Mesenchymal stem cell (in vitro differentiated cells and primary cell): ENCODE measurements at places on chromosomes 12 and 14.

DNA sequence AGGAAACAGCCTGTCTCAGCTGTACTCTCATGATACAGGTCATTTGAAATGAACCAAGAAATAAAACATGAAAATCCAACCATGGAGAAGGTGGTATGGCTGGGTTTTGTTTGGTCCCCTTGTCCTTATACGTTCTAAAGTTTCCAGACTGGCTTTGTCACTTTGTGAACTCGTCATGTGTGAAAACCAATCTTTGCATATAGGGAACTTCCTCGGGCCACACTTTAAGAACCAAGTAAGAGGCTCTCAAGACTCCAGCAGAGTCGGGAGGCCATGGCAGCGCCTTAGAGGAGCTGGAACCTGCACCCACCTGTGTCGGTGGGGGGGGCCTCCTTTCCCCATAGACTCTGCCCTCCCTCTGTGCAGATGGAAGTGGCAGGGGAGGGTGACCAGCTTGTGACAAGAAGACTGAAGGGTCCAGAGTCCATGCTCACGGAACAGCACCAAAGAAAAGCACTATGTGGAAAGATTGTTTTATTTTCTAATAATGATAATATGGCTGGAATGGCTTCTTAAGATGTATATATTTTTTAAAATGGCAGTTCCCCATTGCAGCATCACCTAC is 125.3 kb downstream of the ESRRB start:
- no peak for DNase-seq
- peaks cover 25% of the 10 kb centered on the region for H3K27me3 ChIP-seq
- peaks cover 2% of the 10 kb centered on the region for H3K4me1 ChIP-seq
- H3K36me3 ChIP-seq = no peaks in the 10 kb centered on the region
- no peak overlapping the region for H3K27ac ChIP-seq

- H3K4me1 ChIP-seq = peaks cover 2% of the 10 kb centered on the region
- no peak overlapping the region for H3K4me3 ChIP-seq
- H3K36me3 ChIP-seq = no peaks in the 10 kb centered on the region
- H3K27ac ChIP-seq = peak overlapping the region; percentile 38
- no peaks in the 10 kb centered on the region for H3K27me3 ChIP-seq
These were observed 38.3 kb upstream of the LDHB start for GRCh38 chr12:21695986-21696385.

GRCh38 chr12:92193063-92193462 is 47.4 kb upstream of the BTG1 start:
- peak; percentile 5 for DNase-seq
- H3K4me3 ChIP-seq = no peak overlapping the region
- H3K27ac ChIP-seq = no peak overlapping the region
- H3K36me3 ChIP-seq = no peaks in the 10 kb centered on the region
- H3K27me3 ChIP-seq = no peaks in the 10 kb centered on the region
- no peaks in the 10 kb centered on the region for H3K4me1 ChIP-seq

DNA sequence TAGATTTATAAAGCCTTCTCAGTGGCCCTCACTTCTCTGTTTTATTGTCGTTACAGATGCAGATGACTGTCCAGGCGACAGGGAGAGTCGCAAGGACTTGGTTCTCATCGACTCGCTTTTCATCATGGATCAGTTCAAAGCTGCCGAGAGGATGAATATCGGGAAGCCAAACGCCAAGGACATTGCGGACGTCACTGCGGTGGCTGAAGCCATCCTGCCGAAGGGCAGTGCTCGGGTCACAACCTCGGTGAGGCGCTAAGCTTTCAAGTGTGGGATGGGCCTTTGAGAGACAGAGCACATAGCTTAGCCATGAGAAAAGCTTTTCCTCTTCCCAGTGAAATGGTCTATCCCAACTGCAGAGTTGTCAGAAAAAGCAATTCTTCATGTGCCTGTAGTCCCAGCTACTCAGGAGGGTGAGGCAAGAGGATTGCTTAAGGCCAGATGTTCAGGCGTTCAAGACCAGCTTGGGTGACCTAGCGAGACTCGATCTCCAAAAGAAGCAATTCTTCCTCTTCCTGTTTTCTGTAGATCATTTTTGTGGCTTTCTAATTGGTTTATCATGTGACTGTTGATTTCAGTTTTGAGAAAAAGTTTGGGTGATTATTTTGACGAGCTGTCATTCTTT is 56.4 kb downstream of the EP400 start:
- no peak overlapping the region for H3K27ac ChIP-seq
- peaks cover 44% of the 10 kb centered on the region for H3K36me3 ChIP-seq
- peak; percentile 33 for DNase-seq
- H3K27me3 ChIP-seq = no peaks in the 10 kb centered on the region

DNA sequence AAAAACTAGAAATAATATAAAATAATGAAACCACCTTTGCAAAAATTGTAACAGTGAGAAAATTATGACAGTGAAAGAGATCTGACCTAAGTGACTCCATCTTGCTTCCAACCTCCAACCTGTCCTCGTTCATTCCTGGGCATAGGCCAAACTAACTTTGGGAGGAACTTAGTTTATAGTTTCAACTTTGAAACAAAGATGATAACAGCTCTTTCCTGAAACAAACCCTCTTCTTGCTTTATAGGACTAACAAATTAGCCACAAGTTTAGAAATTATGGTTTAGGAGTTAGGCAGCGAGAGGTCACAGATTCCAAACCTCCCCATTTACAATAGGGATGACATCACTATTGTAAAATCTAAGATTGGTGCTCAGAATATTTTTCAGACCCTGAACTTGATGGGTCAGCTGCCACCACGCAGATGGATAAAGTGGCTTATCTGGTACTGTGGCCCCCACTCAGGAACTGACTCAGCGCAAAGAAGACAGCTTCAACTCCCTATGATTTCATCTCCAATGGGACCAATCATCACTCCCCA is 32.8 kb upstream of the OR10AD1 start:
- no peaks in the 10 kb centered on the region for H3K36me3 ChIP-seq
- no peak overlapping the region for H3K4me3 ChIP-seq
- no peaks in the 10 kb centered on the region for H3K27me3 ChIP-seq
- no peak overlapping the region for H3K27ac ChIP-seq

DNA sequence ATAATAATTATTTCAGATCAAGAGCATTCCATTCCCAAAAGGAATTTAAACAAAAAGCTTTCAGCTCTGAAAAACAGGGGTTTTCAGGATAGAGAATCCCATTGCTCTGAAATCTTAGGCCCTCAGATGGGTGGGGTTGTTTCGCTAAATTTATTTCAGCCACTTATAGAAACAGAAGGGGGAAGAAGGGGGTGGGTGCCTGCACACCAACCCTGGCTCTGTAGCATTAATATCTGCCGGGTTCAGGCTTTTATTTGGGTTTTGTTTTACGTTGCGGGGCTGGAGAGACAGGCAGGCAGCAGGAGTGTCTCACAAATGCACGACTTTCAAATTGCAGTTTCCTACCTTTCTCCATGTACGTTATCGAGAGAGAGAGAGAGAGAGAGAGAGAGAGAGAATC is 12.5 kb upstream of the ZFP36L1 start:
- H3K27ac ChIP-seq = no peak overlapping the region
- no peak overlapping the region for H3K4me3 ChIP-seq
- peaks cover 16% of the 10 kb centered on the region for H3K4me1 ChIP-seq

DNA sequence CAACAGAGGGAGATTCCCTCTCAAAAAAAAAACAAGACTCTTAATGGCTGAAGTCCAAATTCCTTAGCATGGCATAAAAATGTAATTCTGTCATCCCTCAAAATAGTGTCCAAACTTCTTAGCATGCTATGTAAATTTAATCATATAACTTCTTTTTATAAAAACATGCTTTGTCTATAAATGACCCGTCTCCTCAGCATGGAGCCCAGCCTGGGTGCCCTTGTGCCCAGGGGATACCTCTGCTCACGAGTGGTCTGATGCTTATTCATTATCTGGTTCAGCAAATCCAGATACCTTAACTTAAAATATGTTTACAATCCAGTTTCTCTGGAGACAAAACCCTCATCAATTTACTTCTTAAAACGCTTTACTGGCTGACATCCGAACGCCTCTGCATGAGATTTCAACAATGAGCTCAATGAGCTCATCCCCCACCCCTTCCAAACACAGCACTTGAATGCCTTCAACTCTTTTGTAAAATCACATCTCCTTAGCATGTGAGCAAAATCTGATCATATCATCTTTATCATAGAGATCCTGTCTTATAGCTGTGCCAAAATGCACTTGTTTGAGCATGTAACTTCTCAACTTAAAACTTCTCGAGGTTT is 15.7 kb downstream of the RTL1 start:
- peaks cover 81% of the 10 kb centered on the region for H3K36me3 ChIP-seq
- no peak overlapping the region for H3K4me3 ChIP-seq
- H3K27me3 ChIP-seq = peaks cover 4% of the 10 kb centered on the region
- H3K27ac ChIP-seq = no peak overlapping the region
- no peak for DNase-seq
- no peaks in the 10 kb centered on the region for H3K4me1 ChIP-seq

DNA sequence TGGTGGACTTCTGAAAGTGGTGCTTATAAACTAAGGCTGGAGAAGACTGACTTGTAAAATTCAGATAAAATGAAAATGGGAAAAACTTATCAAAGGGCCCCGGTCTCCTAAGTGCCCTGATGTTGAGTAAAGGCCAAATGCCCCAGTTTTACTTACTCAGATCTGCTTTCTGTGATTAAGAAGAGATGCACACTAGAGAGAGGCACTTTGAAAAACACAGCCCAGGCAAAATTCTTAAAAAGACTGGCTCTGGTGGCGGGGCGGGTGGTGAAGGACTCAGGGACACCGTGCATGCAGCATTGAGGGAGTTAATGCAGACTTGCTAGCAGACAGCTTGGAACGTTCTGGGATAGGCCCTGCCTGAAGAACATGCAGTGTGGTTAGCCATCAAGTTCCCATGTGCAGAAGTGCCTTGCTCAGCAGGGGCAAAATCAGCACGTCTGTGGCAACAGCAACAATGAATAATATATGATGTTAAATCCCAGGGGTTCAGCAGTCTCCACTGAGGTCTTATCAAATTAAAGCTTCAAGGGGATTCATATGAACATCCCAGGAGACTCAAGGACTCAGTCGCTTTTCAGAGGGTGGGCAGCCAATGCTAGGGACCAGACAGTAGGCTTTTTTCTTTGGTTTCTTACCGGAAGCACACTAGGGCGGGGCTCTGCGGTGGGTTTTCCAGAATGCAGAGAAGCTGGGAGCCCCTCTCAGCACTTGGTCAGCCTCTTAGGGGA is 105.0 kb downstream of the DAD1 start:
- peaks cover 3% of the 10 kb centered on the region for H3K4me1 ChIP-seq
- H3K4me3 ChIP-seq = no peak overlapping the region
- H3K27ac ChIP-seq = no peak overlapping the region

GRCh38 chr14:76547831-76548230 is 171.9 kb downstream of the ESRRB start:
- no peaks in the 10 kb centered on the region for H3K4me1 ChIP-seq
- H3K27me3 ChIP-seq = peaks cover 4% of the 10 kb centered on the region
- H3K4me3 ChIP-seq = no peak overlapping the region
- no peaks in the 10 kb centered on the region for H3K36me3 ChIP-seq
- DNase-seq = no peak
- no peak overlapping the region for H3K27ac ChIP-seq

DNA sequence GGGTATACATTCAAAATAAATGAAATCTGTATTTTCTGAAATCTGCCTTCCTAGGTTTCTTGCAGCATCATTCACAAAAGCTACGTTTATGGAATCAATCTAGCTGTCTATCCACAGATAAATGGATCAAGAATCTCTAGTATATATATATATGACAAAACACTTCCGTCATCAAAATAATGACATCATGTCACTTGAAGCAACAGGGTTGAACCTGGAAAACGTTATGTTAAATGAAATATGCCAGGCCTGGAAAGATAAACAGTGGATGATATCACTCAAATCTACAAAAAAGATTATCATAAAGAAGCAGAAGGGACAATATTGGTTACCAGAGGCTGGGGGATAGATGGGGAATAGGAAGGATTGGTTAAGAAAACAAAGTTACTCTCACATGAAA is 28.6 kb downstream of the ASCL4 start:
- H3K36me3 ChIP-seq = no peaks in the 10 kb centered on the region
- no peak overlapping the region for H3K4me3 ChIP-seq
- no peaks in the 10 kb centered on the region for H3K27me3 ChIP-seq
- H3K27ac ChIP-seq = no peak overlapping the region
- H3K4me1 ChIP-seq = no peaks in the 10 kb centered on the region

- DNase-seq = no peak
- H3K4me1 ChIP-seq = peaks cover 3% of the 10 kb centered on the region
- no peaks in the 10 kb centered on the region for H3K36me3 ChIP-seq
- no peak overlapping the region for H3K27ac ChIP-seq
These were observed 42.2 kb downstream of the PLXNC1 start for GRCh38 chr12:94190623-94191022.

DNA sequence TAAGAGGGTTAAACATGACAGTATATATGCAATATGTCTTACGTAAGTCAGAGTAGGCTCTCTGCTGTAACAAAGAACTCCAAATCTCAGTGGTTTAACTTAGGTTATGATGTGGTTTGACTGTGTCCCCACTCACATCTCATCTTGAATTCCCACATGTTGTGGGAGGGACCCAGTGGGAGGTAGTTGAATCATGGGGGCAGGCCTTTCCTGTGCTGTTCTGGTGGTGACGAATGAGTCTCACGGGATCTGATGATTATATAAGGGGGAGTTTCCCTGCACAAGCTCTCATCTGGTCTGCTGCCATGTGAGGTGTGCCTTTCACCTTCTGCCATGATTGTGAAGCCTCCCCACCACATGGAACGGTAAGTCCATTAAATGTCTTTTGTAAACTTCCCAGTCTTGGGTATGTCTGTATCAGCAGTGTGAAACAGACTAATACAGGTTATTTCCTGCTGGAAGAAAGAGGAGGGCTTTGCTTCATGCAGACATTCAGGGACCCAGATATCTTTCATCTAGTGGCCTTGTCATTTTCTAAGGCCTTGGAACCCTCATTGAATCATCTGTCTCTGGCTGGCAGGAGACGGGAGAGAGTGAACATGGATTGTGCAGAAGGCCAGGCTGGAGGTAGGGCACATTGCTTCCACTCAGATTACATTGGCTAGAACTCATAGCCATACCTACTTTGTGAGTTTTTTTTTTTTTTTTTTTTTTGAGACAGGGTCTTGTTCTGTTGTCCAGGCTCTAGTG is 96.1 kb downstream of the CRADD start:
- peak; percentile 64 for DNase-seq
- no peaks in the 10 kb centered on the region for H3K36me3 ChIP-seq
- H3K4me3 ChIP-seq = no peak overlapping the region
- no peak overlapping the region for H3K27ac ChIP-seq

GRCh38 chr12:2409656-2410265 is 357.0 kb downstream of the CACNA1C start:
- no peak for DNase-seq
- peaks cover 23% of the 10 kb centered on the region for H3K27me3 ChIP-seq
- H3K27ac ChIP-seq = no peak overlapping the region
- no peaks in the 10 kb centered on the region for H3K36me3 ChIP-seq
- H3K4me1 ChIP-seq = no peaks in the 10 kb centered on the region
- peak overlapping the region; percentile 7 for H3K4me3 ChIP-seq
